ENCODE measurements at places on chromosomes 3 and 15.
A peak's percentile ranks its signal among the peaks of the same experiment; 100 is the strongest.

DNA sequence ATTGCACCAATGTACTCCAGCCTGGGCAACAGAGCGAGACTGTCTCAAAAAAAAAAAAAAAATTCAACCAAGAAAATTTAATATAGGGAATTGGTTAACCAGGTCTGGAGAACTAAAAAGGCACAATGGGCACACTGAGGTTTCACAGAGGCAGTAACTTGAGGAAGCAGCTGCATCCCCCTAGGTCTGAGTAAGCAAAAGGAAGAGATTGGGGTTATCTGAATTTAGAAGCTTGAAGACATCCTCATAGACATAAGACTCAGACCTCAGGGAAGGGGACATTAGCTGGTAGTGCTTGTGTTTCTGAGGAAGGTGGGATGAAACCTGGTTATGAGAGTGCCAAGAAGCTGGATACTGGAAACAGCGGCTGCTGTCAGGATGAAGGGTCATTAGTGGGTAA lies 50.1 kb upstream of the LEKR1 start:
- DNase-seq = peak; percentile 70

DNA sequence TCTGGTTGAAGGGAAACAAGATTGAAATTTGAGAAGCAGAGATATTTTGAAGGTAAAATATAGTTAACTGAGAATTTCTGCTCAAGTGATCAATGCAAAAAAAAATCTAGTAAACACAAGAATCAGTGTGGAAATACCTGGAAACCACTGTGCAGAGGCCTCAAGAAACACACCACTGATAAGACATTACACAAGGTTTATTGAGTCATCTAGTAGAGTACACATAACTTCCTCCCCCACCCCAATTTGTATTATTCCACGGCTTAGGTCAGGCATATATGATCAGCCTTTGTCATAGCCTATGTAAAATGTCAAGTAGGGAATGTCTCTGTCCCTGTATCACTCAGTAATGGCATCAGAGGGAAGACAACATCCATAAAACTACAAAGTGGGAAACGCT lies 447.8 kb upstream of the BCHE start:
- no peak for DNase-seq

DNA sequence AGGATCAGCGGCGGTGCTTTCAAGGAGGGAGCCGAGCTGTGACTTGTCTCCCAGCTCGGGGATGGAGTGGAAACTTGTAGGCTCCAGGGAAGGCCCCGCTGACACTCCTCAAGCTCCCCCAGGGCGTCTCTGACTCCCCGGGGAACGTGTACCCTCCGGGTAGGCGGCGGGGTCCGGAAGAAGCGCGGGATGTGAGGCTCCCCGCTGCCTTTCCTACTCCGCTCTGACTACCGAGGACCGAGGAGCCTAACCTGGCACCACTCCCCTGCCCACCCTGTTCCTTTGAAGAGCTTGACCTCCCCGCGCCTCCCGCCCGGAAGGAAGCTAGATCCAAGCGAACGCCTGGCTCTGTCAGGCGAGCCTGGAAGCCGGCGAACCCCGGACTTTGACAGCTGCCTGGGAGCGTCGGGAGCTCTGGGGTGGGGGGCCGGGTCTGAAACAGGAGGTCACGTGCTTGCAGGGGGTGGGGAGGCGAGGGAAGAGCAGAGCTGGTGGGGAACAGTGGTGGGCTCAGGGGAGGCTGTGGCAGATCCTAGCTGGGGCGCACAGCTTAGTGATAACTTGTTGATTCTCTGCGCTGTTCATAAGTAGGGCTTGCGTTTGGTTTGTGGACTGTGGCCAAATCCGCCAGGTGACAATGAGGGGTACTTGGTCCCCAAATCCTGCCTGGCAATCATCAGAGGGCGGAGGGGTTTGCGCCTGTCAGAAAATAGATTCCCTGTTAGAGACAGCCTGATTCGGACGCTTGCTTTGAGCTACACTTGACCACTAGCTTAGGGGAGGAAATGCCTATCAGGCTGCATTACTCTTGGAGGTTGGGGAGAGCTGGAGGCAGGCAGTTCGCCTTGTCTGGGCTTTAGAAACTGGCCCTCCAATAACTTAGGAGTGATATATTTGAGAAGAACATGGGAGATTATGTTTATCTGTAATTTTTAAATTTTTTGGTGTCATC lies 1.2 kb downstream of the CLSTN2 start:
- peak; percentile 5 for DNase-seq

DNA sequence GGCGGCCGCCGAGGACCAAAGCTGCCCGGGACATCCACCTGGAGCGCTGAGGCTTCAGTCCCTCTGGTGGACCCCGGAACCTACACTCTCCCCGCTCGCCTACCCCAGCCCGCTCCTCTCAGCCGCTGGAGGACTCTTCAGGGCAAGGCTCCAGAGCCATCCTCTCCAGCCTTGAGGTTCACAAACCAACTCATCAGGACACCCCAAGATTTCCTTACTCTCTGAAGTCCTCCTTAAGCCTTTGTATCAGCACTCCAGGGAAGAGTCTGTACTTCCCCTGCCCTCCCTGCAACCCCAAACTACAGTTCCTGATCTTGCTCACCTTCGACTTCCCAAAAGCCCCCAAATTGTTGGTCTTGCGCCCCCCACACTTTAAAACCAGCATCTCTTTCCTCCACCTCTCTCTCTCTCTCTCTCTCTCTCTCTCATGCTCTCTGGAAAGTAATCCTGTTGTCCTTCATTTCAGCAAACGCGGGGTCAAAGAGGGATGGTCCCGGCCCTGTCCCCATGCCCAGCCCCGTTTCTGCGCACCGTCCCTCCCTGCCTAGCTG lies 438 bp downstream of the THBS1 start:
- DNase-seq = no peak

DNA sequence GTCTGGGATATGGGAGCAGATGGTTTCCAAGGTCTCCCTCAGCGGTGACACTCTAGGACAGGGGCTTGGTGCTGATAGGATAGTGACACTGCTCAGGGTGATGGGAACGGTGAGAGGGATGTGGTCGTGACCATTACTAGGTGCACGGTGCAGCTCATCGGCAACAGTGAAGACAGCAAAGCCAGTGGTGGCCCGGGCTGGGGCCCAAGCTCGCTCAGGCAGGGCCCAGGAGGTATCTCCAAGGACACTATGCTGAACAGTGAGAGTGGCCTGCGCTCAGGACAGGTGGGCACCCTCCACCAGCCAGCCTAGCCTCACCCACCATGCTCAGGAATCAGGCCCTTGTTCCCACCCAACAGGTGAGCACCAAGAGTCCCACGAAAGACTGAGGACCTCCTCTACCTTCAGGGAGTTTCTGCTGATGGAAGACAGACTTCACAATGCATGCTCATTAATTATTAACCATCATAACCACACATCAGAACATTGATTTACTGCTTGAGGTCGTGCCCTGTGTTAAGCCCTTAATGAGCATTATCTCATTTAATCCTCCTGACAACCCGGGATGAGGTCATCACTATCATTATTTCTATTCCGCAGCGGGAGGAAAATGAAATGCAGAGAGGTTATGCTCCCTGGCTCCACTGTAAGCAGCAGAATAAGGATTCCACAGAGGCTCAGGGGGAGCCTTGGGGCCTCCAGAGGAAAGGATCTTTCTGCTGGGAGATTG lies 269.4 kb downstream of the UACA start:
- DNase-seq = no peak
